ENCODE measurements at places on chromosomes 7 and 10.

- no peak for DNase-seq
These were observed 85.7 kb downstream of the LRGUK start for GRCh38 chr7:134212576-134213546.

DNA sequence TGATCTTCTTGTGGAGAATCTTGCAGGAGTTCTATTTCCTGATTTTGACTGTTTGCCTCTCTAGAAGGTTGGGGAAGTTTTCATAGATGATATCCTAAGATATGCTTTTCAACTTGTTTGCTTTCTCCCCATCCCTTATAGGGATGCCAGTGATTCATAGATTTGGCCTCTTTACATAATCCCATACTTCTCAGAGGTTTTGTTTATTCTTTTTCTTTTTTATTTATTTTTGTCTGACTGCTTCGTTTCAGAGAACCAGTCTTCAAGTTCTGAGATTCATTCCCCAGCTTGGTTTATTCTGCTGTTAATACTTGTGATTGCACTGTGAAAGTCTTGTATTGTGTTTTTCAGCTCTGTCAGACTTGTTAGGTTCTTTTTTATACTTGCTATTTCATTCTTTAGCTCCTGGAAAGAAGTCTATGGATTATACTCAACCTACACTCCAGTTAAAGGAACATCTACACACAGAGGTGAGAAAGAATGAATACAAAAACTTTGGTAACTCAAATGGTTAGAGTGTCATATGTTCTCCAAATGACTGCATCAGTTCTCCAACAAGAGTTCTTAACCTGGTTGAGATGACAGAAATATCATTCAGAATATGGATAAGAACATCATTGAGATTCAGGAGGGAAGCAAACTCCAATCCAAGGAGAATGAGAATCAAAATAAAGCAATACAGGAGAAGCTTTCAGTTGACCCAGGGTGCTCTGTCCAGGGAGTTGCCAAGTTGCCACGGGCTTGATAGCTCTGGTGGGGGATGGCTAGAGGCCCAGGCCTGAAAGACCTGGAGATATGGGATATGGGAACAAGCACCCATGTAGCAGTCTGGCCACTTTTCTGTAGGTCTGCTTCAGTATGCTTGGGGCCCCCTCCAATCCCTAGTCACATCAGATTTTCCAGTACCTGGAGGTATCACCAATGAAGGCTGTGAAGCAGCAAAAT is 150.3 kb downstream of the AHR start:
- DNase-seq, result no peak

- no peak for DNase-seq
These were observed 275.7 kb downstream of the GPR37 start for GRCh38 chr7:124489925-124490324.

DNA sequence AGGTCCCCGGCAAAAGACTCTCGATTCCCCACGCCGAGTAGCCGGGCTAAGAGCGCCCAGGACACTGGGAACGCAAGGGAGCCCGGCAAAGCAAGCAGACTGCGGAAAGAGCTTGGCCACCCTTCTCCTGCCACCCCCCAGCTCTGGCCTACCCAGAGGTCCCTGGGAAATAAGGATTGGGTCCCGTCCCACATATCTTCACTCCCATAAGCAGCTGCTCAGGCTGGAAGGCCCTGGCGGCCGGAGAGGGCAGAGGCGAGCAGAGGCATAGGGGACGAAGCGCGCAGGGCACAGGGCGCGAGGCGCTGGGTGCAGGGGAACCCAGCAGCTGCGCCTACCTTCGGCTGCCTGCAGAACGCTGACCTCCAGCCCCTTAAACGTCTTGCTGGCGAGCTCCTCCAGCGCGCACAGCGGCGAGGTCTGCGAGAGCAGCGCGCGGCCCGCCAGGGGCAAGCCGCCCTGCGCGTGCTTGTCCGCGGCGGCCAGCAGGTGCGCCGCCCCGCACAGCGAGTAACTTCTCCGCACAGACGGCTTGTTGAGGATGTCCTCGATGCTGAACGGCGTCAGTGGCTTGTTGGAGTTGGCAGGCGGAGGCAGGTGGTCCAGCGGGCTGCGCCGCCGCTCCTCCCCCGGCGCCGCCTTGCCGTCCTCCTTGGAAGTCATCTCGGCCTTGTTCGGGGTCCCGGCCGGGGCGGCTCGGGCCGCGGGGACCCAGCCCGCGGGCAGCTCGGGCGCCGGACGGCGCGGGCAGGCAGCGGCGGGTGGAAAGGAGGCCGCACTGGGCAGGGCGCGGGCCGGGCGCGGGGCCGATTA is 904 bp downstream of the LBX1 start:
- DNase-seq, result no peak

DNA sequence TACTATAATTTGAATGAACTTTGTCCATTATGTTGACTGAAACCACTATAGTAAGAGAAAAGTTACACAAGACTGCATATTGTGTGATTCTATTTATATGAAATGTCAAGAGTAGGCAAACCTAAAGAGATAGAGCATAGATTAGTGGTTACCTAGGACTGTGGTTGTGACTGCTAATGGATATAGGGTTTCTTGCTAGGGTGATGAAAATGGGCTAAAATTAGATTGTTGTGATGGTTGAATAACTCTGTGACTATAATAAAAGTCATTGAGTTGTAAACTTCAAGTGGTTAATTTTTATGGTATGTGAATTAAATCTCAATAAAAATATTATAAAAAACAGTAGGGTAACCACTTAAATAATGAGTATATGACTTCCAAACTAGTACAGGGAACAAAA is 142.9 kb upstream of the AHR start:
- no peak for DNase-seq

DNA sequence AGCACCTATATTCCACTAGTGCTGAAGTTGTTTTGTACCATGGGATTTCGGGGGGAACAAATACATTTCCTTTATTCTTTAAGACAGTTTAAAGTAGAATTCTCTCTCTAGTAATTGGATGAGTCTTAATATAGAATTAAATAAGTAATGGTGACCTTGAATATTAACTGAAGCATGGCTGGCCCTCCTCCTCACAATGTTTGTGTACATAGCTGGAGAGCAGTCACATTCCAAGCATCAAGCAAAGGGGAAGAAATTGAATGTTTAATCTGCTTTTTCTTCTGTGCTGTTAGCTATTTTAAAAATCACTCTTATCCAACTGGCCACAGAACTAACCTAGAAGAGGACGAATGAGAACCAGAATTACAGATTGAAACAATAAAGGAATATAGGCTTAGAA is 906.9 kb downstream of the CCSER2 start:
- no peak for DNase-seq

GRCh38 chr10:96014473-96015102 is 28.8 kb upstream of the CCNJ start:
- no peak for DNase-seq

DNA sequence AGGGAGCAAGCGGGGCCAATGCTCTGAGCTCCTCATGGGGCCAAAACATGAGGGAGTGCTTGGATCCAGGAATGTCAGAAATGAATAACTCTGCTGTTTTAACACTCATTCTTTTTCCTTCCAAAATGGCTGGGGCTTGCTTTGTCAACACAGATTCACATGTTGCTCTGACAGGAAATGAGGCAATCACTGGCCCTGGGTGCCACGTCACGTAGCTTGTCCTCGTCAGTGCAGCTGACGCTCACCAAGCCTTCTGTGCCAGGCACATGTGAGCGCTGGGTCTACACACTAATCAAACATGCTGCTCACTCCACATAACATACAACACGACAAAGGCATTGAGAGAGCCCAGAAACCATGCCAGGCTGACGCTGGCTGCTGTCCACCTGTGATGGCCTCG is 198.9 kb downstream of the WDR37 start:
- DNase-seq, result no peak

DNA sequence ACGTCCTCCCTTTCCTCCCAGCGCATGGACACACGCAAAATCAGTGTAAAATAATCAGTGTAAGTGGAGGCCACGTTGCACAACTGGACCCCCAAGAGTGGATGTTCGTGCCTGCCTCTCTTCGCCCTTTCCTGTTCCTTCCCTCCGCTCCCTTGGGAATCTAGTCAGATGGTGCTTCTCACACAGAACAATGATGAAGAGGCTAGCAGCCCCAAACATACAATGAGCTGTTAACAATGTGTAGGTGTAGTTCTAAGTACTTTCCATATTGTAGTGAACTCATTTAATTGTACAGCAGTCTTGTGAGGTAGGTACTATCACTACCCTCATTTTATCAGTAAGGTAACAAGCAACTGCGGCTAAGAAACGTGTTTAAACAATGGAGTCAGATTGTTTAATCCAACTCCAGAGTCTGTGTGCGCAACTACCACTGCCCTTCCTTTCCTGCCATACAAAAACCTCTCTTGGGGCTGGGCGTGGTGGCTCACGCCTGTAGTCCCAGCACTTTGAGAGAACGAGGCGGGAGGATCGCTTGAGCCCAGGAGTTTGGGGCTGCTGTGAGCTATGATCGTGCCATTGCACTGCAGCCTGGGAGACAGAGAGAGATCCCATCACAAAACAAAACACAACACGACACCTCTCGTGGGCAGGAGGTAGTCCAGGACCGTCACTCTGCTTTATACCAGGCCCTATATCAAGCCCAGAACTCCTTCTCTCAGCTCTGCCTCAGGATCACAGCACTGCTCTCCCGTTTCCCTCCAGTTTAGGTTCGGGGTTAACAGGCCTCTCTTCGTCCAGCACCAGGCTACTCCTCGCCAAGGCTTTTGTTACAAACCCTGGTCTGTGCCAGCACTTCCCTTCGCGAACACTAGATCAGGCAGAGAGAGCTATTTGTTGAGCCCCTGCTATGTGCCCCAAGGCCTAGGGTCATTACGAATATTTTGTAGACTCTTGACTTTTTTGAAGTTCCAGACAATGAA is 1.1 kb downstream of the FKBP9 start:
- peak; percentile 81 for DNase-seq

GRCh38 chr10:47285381-47286115 is 14.4 kb upstream of the GDF10 start:
- no peak for DNase-seq

DNA sequence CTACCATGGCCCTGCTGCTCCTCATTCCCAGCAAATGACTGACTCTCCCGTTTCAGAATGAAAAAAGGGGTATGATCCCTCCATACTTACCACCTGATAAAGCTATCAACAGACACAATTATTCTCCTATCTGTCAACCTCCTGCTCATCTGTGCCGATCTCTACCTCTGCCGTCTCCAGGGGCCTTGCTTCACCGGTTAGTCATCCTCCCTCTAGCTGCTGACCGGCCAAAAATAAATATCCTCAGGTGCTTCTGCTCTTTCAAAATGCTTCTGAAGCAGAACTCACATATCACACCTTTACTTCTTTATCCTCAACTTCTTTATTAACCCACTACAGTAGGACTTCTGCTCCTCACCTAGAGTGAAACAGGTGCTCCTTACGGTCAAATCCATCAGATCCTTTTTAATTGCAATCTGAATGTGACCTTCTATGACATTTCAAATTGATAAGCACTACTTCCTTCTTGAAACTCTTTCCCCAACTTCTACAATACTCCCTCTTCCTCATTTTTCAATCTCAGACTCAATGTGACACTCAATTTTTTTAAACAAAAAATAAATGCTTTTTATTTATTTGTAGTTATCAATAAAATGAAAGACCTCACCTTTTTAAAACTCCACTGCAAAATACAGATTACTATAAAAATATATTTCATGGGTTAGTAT is 63.2 kb downstream of the LMBR1 start:
- DNase-seq, result no peak

DNA sequence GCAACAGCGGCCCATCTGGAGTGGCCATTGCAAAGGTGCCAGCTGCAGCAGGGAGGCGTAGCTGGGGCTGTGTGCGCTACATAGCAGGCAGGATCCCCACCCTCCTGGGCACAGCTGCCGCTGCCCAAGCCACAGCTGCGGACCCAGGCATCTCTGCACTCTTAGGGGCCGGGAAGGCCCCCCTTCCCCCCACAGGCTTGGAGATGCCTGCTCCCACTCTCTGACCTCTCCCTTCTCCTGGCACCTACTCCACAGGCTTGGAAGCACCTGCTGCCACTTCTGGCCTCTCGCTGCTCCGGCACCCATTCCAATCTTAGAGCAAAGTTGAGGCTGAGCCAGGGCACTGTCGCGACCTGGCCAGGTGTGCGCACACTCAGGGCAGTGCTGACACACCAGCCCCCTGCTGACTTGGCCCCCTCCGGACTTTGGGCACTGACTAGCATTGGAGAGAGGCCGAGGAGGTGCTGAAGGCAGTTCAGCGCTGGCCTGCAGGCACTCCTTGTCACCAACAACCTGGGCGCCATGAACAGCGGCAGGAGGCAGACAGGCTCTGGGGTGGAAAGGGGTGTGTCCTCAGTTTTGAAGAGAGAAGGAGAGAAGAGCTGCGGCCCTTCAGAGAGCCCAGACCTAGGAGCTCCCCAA is 18.4 kb downstream of the RBM48 start:
- no peak for DNase-seq

DNA sequence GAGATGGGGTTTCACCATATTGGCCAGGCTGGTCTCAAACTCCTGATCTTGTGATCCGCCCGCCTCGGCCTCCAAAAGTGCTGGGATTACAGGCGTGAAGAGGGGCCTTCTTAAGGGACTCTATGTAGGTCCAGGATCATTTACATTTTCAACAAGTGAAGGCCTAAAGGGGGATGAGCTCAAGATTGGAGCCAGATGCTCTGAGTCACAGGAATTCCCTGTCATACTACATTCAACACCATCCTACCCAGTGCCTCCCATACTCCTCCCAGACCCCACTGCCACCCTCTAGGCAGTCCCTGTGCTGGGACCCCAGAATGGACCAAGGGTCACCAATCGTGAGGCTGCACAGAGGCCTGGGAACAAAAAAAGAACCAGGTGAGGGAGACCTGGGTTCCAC is 29.9 kb downstream of the CYTH3 start:
- peak; percentile 41 for DNase-seq

- peak; percentile 55 for DNase-seq
These were observed 128.5 kb downstream of the PTEN start for GRCh38 chr10:87991946-87992345.

- no peak for DNase-seq
These were observed 17.0 kb upstream of the GIMAP2 start for GRCh38 chr7:150668472-150668911.

GRCh38 chr7:104160375-104160774 is 47.4 kb downstream of the ORC5 start:
- DNase-seq, result peak; percentile 33

GRCh38 chr10:14527134-14527844 is 196.6 kb upstream of the FRMD4A start:
- DNase-seq, result no peak

- DNase-seq, result no peak
These were observed 19.9 kb upstream of the ZMIZ1 start for GRCh38 chr10:79048639-79049550.

- no peak for DNase-seq
These were observed 9.3 kb upstream of the CLEC5A start for GRCh38 chr7:141956084-141956483.

DNA sequence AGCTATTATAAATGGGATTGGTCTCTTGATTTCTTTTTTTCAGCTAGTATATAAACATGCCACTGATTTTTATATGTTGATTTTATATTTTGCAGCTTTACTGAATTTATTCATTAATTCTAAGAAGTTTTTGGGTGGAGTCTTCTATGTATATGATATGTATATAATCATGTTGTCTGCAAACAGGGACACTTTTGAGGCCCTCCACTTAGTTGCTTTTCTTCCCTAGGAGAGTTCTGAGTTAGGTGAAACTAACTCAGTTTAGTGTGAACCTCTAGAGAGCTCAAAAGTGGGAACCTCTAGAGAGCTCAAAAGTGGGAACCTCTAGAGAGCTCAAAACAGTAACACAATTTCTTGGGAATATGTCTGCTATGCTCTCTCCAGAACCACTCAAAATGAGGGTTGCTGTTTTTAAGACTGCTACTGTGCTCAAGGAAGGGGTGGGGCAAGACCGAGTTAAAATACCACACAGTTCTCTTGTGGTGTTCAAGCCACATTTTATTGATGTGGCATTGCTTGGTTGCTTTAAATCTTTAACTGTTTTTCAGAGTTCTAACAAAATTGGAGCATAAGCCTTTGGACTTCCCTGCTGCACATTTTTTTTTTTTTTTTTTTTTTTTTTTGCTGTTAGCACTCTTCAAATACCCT is 13.2 kb downstream of the CCDC7 start:
- no peak for DNase-seq
